H7 (cell line): ENCODE measurements at places on chromosomes 11 and 22.

GRCh38 chr11:113404859-113405430 lies 17.4 kb downstream of the ANKK1 start:
- DNase-seq: no peak

- DNase-seq: no peak
Observed at GRCh38 chr11:6397156-6397555, 6.9 kb downstream of the SMPD1 start.

GRCh38 chr11:122984186-122985011 lies 2.8 kb upstream of the BSX start:
- DNase-seq: peak; percentile 80

GRCh38 chr11:134740590-134741261 lies 328.7 kb upstream of the B3GAT1 start:
- DNase-seq: no peak

GRCh38 chr11:122653916-122654585 lies 1.5 kb upstream of the UBASH3B start:
- no peak for DNase-seq

GRCh38 chr22:20957102-20957682 lies 9.9 kb upstream of the AIFM3 start:
- peak; percentile 84 for DNase-seq

DNA sequence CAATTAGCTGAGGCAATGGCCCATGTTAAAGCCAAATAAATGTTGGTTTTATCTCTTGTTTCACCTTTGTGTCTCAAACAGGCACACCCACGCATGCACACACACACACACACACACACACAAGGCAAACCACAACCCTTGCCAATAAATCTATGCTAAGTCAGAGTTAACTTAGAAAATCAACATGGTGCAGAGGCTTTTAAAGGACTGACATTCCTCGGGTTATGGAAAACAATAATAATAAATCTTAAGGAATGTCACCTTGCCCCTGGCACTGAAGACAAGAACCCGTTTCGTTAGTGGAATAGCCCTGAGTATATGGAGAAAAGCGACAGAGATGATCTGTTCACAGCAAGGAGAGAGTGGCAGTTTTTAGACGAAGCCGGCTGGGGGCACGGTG lies 326.3 kb downstream of the NTM start:
- DNase-seq: no peak

GRCh38 chr11:44600839-44601383 lies 35.4 kb downstream of the CD82 start:
- DNase-seq: peak; percentile 63

GRCh38 chr11:12069066-12069676 lies 41.2 kb upstream of the MICAL2 start:
- no peak for DNase-seq

- no peak for DNase-seq
Observed at GRCh38 chr11:20770414-20770946, 101.1 kb downstream of the NELL1 start.

GRCh38 chr11:36443661-36444060 lies 66.4 kb downstream of the TRAF6 start:
- no peak for DNase-seq

DNA sequence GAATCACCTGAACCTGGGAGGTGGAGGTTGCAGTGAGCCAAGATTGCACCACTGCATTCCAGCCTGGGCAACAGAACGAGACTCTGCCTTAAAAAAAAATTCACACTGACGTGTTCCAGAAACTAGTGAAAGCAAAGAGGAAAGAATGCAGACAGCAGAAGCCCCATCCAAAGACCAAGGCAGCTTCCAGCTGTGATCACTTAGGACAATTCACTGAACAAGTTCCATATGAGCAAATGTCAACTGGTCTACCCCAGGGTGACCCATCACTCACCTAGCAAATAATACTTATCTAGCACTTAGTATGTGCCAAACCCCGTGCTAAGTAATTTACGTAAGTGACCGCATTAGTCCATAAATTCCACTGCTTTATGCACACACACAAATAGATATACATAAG lies 138.9 kb downstream of the LARGE1 start:
- DNase-seq: no peak

DNA sequence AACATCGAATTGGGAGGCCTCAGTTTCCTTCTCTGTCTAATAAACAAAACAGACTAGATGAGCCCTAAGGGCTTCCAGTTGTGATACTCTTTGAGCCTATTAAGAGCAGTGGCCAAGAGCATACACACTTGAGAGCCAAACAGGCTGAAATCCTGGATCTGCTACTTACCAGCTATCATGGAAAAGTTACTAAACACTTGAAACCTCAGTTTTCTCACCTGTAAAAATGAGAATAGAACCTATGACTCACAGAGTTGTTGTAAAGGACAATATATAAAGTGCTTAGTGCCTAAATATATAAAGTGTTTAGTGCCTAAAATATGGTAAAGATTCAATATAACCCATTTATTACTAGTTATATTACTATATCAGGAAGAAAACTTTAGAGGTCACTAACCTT lies 23.7 kb upstream of the GDPD4 start:
- DNase-seq: no peak

DNA sequence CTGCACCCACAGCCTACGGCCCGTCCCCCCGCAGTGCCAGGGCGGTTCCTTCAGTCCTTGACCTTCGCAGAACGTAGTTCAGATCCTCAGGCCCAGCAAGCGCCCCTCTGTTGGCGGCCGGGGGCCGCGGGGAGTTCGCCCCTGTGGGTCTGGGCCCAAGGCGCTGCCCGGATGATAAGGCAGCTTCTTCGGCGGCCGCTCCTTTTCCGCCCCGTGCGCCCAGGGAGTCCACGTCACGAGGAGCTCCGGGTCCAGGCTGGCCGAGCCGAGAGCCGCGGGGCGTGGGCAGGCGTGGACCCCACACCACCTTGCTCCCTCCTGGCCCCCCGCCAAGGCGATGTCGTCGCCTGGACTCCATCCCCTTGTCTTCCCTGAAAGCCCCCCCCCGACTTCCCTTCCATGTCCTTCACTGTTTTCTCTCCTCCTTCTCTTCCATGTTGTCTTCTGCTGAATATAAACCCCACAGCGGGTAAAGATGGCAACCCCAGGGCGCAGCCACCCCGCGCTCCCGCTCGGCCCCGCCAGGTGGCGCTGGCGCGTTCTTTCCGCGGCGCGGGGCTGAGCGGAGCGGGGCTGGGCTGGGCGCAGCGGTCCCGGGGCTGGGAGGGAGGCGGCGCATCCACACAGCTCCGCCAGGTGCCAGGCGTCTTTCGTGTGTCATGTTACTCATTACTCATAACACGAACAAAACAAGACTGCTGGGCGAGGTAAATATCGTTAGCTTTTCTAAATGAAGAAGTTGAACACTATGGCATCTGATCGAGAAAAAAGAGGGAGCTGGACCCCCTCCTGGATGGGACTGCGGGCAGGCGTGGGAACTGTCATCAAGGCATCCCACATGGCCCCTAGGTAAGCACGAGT lies 321.0 kb downstream of the NTM start:
- peak; percentile 98 for DNase-seq

DNA sequence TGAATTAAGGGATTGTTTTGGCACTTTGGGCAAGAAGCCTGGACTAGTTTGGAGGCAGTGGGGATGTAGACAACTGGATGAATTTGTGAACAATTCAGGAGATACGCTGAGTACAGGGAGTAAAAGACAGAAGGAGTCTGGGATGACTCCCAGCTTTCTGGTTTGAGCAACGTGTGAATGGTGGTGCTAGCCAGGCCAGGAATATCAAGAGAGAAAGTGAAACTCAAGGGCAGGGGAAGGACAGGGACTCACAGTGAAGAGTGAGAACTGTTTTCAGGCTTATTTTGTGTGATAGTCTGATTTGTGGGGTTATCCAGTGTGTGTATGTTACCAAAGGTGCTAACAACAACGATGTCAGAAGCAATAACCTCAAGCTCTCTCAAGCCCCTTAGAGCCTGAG lies 15.9 kb downstream of the CHRM1 start:
- DNase-seq: no peak

DNA sequence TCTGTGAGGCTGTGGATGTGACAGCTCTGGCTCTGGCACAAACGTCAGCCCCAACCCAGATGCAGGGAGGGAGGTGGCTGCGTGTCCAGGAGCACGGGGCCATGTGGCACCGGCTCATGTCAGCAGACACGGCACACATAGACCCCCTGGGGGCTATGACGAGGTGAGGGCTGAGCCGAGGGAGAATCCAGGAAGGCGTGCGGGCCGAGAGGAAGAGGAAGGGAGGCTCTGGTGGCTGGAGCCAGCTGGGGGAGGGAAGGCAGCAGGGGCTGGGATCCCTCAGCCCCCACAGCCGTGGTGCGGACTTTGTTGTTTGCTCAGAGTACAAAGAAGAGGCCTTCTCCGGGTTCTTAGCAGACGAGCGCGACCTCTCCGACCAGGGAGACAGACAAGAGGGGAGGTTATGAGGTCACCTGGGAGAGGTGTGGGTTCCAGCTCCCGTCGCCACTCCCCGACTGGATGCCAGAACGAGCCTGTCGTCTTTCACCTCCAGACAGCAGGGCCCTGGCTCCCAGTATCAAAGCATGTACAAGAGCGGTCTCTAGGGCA lies 46.1 kb downstream of the CDKN1C start:
- no peak for DNase-seq

- DNase-seq: peak; percentile 86
Observed at GRCh38 chr11:92886243-92886905, 83.1 kb upstream of the MTNR1B start.

DNA sequence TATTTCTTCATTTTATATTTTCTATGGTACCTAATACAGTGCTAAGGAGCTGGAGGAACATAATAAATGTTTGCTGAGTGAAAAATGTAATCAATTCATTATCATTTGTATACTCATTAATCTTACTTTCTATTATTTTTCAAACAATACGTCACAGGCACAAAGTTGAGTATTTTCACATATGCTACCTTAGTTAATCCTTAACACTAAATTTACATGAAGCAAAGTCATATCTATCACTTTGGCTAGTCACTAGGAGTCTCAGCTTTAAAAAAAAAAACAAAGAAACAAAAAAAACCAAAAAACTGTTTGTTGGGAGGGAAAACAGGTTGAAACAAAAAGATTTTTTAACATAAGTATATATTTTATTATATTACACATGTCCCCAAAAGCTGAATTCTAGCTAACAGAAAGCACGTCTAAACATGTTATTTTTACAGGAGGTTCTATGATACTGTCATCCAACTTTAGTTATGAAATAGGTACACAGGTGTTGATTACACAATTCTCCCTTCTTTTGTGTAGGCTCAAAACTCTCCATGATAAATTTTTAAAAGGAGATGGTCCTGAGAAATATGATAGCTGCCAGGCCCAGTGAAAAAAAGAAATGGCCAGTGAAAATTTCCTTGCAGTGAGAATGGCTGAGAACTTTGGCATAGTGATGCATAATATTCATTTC lies 14.3 kb downstream of the HPS5 start:
- no peak for DNase-seq

- peak; percentile 57 for DNase-seq
Observed at GRCh38 chr22:33853200-33854097, 66.8 kb downstream of the LARGE1 start.

GRCh38 chr11:13247606-13248296 lies 29.8 kb upstream of the BMAL1 start:
- DNase-seq: no peak

GRCh38 chr11:64652586-64653387 lies 61.8 kb downstream of the SLC22A12 start:
- DNase-seq: peak; percentile 97

DNA sequence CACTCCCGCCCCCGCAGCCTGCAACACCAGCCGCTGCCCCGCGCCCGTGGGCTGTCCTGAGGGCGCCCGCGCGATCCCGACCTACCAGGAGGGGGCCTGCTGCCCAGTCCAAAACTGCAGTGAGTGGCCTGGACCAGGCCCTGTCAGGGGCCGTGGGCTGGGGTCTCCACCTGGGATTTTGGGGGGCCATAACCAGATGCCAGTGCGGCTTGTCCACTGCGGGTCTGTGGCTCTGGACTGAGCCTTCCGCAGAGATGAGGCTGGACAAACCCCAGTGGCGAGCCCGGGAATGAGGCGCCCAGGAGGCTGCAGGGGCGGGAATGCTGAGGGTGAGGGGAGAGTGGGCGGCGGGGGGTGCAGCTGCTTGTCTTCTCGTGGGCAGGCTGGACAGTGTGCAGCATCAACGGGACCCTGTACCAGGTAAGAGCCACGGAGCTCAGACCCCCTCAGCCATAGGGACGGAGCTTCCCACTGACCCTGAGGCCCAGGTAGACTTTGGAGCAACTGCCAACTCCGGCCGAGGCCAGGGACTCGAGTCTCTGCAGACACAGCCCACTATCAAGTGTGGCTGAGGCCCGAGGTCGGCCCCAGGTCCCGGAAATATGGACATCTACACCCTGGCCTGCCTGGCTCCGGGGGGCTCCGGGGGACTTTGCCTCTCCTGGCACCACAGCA lies 24.8 kb upstream of the MUC5B start:
- peak; percentile 88 for DNase-seq

DNA sequence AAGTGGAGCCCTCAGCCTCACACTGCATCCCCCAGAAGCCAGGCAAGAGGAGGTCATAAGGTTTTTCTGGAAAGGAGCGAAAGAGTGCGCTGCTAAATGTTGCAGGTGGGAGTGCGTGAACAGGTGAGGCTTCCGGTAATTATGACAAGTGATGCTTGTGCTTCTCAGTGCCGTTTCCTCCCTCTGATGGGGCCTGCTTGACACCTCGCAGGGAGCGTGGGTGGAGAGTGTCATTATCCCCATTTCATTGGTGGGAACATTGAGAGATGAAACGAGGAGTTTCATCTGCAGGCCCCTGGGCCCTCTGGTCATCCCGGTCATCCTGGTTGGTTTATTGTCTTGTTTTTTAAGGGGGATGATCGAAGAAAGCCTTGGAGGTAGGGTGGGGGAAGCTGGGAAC lies 57.5 kb downstream of the BCR start:
- DNase-seq: no peak

DNA sequence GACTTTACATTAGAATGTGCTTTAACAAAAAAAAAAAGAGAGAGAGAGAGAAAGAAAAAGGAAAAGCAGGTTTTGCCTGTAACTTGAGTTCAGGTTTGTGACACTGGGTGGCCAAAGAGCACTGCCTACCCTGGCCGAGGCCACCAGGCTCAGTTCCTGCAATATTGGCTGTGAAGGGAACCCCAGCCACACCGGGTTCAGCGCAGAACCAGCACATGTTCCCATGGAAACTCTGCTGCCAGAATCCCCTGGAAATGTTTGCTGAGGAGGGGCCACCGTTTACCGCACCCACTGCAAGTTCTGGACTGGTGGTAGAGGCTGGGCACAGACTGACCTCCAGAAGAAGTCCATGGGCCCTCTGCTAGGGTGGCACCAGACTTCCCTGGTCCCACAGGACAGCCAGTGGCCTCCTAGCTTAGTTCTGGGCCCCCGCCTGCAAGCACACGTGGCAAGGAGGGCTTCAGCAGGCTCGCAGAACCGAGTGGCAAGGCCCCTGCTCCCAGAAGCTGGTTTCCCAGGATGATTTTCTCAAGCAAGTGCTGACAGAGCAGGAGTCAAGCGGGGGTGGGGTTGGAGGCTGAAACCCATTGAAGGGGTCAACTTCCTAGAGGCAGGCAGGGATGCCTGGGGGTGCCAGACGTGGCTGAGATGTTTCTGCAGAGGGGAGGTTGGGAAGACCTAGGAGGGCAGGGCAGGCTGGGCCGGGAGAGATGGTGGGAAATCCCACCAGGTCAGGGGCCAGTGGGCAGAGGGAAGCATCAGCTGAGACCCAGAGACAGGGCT lies 51.2 kb downstream of the NFAM1 start:
- DNase-seq: no peak

- DNase-seq: no peak
Observed at GRCh38 chr11:72637198-72637597, 37.0 kb downstream of the PDE2A start.

GRCh38 chr11:65415499-65416340 lies 6.9 kb upstream of the NEAT1 start:
- DNase-seq: peak; percentile 51
